ENCODE measurements at places on chromosomes 3 and 15.

- no peak for DNase-seq
These were observed 78.8 kb upstream of the BOC start for GRCh38 chr3:113132571-113132996.

DNA sequence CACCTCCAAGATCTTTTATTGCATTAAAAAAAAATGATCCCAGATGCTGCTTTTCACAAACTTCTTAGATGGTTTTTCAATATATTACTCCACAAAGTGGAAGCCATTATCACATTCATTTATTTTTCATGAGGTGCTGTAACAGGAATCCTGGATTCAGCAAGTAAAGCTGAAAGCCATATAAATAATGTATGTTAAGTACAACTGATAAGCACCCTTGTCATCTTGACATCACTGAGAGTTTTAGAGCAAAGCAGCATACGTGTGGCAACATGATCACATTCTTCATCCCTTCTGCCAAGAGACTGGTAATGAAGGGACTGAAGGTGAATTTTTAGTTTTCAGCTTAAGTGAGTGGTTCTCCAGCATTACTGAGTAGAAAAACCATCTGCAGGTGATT lies 44.9 kb upstream of the LRRFIP2 start:
- no peak for DNase-seq

DNA sequence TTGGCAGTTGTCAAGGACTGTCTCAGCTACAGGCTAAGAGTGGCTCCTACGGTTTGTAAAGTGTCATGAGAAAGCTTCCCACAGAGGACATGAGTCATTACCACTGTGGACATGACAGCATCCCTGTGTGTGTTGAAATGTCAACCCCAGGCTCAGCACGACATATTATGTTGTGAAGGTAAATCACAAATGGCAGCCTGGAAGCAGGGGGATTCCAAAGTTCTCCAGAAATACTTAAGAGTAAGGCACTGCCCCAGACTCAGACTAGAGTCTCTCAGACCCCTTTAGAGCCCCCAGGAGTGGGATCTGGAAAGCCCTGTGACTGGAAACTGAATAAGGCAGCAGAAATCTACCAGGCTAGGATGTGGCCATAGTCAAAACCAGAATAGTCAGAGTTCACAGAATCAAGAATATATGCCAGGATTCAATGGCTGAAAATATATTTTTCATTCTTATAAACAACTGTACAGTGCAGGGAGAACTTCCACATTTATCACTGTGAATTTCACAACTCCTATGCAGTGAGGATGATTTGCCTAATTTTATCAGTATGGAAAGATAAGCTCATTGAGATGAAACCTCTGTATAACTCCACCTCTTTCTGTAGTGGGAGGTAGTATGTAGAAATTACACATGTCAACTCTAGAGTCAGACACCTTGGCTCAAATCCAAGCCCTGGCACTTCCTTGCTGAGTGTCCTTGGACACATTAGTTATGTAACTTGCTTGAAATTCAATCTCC lies 237.1 kb upstream of the CFAP20DC start:
- peak; percentile 24 for DNase-seq

GRCh38 chr3:182562274-182562673 lies 231.0 kb upstream of the ATP11B start:
- DNase-seq: no peak

DNA sequence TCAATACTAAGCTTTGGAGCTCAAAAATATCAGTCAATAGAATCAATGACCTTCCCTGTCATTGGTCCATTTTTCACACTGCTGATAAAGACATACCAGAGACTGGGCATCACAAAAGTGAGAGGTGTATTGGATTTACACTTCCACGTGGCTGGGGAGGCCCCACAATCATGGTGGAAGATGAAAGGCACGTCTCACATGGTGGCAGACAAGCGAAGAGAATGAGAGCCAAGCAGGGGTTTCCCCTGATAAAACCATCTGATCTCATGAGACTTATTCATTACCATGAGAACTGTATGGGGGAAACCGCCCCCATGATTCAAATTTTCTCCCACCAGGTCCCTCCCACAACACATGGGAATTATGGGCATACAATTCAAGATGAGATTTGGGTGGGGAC lies 81.9 kb downstream of the ANXA2 start:
- no peak for DNase-seq

DNA sequence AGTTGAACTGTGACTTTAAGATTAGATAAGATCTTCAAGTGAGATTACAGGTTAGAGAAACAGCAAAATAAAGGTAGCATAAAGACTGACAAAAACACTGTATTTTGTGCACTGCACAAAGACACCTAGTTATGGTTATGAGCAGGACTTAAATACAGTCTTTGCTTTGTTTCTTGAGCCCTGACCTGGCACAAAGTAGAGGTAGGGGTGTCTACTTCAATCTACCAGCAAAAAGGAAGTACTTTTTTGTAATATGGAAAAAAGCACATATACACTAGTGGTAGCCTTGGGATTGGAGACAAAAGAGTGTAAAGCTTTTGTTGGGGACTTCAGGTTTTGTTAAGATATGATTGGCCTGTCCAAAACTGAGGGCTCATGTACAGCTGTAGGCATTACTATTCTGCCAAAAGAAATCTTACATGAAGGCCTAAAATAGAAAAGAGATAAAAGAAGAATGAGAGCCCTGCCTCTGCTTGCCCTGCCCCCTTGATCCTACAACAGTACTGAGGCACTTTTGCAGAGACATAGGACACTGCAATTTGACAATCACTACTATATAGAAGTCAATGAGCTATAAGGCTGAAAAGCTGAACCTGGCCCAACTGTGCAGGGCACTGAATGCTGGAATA lies 194.3 kb downstream of the CBLB start:
- DNase-seq: no peak

GRCh38 chr3:182697345-182697919 lies 95.9 kb upstream of the ATP11B start:
- DNase-seq: peak; percentile 89

GRCh38 chr3:150775001-150775599 lies 12.1 kb upstream of the SIAH2 start:
- no peak for DNase-seq

DNA sequence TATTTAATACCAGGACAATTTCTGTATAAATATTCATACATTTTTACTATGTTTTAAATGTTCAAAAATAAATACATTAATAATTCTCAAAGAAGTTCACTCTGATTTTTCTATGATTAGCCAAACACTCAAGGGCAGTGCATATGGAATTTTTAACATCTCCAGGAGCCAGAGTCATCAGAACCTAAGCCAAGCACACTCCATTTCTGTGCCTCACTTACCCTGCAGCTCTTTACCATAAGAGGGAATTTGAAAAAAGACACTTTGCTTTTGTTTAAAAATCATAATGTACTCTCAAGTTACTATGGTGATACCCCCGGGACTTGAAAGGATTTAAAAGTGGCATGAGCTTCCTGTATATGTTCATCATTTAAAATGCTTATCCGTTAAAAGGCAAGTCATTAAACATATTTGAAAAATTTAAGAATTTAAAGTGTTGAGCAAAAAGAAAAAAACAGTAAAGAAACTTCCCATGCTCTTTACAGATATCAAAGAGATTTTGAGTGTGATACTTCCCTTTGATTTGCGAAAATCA lies 747.4 kb upstream of the NECTIN3 start:
- DNase-seq: no peak

DNA sequence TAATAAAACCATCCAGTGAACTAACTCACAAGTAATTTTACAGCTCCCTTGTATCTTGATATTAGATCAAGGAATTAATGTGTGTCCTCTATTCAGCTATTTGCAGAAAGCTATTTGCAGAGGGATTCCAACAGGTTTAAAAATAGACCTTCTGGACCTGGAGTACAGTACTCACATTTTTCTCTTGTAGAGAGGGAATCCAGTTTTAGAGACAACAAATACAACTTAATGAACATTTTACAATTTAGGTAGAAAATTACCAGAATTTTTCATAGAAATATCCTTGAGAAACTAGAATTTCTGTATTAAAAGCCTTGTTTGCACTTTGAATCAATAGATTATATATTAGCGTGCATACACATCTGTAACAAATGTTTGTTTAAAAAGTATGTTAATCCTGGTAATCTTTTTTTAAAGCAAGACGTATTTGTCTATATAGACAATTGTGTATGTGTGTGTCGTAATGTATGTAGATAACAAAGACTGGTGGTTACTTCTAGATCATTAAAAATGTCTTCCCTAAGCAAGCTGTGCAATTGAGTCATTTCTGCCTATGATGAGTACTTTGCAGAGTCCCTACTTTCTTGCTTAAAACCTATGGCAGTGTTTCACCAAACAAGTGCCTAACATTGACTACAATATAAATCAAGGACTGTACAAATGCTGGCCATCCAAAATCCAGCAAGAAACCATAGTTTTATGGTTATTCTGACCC lies 57.9 kb downstream of the PPP2R3A start:
- no peak for DNase-seq

GRCh38 chr3:114674036-114674435 lies 380.2 kb downstream of the TIGIT start:
- DNase-seq: no peak

- DNase-seq: no peak
These were observed 262.8 kb downstream of the RORA start for GRCh38 chr15:60966316-60966715.

- no peak for DNase-seq
These were observed 18.1 kb downstream of the IGF1R start for GRCh38 chr15:98666441-98666840.

- no peak for DNase-seq
These were observed 121.5 kb upstream of the SATB1 start for GRCh38 chr3:18546632-18547031.

DNA sequence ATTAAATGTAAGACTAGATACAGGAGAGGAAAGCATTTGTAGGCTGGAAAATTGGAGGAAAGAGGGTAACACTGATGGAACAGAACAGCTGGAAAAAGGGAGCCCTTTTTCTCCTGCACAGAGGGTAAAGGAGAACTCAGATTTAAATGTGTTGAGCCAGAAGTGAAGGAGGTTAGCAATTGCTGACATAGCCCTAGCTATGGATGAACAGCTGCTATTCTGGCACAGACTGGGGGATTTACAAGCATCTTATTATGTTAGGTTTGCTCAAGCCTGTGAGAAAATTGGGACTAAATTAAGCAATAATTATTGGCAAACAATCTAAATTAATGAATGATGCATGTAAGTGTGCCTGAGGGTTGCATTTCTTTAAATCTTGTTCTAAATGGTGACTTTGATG lies 40.6 kb upstream of the PRR20G start:
- no peak for DNase-seq

DNA sequence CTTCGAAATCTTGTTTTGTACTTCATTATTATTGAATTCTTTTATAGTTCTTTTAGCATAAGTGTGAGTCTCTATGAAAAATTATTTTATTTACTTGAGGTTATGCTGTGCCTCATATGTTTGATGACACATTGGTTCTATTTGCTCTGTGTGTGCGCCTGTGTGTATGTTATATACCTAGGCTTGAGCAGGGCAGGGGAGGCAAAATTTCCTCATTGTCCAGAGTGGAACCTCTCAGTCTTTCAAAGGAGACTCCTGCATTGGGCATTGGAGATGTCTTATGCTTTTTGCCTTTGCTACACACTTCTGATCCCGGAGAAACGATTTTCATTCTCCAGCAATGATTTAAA lies 58.4 kb downstream of the ALCAM start:
- no peak for DNase-seq

DNA sequence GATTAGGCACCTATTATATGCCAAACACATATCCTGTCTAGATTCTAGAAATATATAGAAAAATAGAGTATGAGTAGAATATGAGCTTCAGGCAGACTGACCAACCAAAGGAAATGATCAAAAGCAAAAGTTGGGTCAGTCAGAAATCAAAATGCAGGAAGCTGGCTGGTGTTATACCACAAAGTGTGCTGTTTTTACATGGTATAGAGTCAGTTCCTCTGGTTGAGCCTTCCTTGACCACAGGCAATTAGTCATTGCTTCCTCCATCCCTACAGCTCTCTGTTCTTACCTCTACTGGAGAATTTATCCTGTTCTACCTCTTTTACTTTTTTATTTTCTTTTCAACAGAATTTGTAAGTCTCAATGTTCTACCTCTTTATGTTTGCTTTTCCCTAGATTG lies 149.8 kb downstream of the TMCO5A start:
- no peak for DNase-seq

DNA sequence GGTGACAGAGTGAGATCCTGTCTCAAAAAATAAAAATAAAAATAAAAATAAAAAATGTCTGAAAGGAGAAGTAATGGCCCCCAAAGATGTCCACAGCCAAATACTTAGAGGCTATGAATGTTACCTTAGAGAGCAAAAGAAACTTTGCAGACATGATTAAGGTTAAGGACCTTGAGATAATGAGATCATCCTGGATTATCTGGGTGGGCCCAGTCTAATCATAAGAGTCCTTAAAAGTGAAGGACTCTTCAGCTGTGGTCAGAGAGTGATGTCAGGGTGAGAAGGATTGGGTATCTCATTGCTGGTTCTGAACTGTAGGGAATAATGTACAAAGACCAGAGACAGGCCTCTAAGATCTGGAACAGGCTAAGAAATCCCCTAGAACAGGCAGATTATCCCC lies 84.9 kb upstream of the POU1F1 start:
- DNase-seq: no peak

DNA sequence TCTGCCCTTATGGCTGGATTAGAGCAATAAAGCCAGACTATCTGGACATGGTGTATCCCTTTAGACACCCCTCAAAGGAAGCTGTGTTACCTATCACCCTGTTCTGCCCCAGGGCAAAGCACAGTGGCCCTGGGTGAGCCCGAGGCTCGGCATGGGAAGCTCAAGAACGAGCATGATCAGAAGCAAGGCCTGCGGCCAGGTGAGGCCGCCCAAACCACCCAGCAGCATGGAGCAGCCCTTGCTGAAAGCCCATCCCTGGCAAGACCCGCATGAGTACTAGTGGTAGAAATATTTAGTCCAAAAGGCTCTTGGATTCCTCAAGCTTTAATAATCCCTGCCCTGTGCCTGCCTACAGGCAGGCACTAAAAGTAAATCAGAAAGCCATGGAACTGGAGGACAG lies 261.1 kb downstream of the MEX3B start:
- DNase-seq: no peak

GRCh38 chr3:171813897-171814460 lies 3.7 kb upstream of the PLD1 start:
- no peak for DNase-seq

DNA sequence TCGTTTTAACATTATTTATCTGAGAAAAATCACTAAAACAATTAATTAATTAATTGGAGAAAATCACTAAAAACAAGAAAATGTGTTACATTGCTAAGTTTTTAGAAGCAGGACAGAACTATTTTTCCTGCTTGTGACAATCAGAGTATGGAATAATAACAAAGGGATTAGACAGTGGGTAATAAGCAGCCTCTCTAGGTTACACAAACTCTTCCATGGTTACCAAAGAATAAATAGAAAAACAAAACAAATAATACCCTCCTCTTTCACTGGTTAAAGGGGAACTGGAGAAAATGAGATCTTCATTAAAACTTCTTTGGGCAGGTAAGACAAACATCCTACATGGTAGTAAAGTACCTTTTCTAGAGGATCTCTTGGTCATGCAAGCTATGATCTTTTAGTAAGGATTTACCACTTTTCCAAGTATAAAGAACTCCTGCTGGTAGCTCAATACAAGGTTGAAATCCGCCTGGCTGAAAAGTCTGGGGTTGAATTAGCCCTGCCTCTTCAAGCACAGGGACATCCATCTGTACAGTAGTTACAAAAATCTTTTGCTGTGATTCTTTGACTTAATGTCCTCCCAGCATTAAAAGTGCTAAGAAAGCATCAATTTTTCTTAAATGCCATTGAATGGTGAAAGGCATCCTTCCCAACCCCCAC lies 2.5 kb upstream of the PLCH1 start:
- DNase-seq: no peak
